ENCODE measurements at places on chromosomes 5 and 9.

GRCh38 chr9:4108754-4109465 is 191.0 kb downstream of the GLIS3 start:
- DNase-seq = no peak

DNA sequence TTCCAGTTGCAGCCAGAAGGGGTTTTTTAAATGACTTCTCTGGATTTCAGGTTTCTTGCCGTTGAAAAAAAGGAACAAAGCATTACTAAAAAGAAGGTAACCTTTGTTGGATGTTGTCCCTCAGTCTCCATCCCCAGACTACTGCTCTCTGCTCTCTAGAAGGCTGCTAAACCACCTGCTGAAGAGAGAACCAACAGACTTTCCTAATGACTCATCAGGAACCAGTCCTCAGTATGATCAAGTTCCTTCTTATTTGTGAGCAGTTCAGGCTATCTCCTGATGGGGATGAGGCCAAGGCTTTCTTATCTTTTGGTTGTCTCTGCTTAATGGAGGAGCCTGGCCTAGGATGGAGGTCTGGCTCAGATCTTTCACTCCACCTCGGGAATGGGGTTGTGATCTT is 4.1 kb downstream of the KIF4B start:
- DNase-seq = no peak

GRCh38 chr5:102772273-102772672 is 17.2 kb downstream of the PAM start:
- DNase-seq = no peak

DNA sequence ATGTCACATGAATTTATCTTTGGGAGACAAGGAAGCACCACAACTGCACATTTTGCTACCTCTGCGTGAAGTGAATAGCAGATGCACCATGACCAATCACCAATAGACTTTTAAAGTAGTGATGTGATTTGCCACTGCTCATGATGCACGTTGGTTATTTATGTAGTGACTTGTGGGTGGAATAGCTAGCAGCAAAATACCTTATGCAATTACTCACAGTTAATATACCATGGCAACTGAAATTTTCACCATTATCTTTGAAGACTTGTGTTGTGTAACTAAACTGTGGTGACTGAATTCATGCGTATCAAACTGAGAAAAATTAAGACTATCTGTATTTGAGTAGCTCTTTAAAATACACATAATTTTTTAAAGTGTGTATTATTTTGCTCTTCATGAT is 46.2 kb upstream of the TUSC1 start:
- no peak for DNase-seq

DNA sequence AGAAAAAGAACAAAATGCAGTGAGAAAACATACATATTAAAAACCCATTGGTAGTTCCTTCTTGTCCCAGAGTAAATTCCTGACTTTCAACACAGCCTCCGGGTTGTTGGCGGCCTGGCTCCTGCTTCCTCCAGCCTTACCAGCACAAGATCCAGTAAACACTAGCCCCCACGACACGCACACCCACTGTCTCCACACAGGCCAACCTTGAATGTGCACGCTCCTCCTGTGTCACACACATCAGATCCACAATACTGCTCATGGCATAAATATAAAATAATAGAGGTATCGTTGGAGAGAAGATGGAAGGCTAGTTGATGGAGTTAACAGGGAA is 2.5 kb upstream of the SLC31A2 start:
- DNase-seq = no peak

DNA sequence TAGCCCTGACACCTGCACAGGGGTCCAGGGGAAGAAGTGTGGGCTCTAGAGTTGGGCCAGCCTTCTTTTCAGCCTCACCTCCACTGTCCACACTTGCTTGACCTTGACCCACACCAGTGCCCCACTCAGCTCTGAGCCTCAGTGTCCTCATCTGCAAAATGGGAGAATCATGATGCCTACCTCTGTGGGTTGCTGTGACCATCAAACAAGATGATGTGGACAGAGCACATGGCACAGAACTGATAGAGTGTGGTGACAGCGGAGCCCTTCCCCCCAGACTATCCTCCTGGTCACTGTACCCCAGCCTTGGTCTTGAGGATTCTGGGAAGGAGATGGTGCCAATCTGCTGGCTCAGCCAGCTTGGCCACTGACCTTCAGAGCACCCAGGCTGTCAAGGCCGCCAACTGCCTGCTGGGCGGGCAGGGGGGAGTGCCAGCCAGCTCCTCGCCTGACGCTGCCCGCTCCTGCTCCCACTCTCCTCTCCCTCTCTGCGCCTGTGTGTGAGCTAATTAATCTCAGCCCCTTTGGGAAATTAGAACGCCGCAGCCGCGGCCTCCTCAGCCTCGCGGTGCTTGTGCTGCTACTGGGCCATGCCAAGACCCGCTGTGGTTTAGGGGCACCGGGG is 16.7 kb downstream of the CXXC5 start:
- no peak for DNase-seq
